NCI-H82 (cell line): ENCODE measurements at places on chromosomes 5 and 9.

- DNase-seq: no peak
These were observed 102.0 kb downstream of the OLFM1 start for GRCh38 chr9:135189497-135189896.

GRCh38 chr9:120927269-120928014, 846 bp upstream of the TRAF1 start:
- no peak for DNase-seq

GRCh38 chr5:68214482-68215207, 911 bp upstream of the PIK3R1 start:
- peak; percentile 23 for DNase-seq

DNA sequence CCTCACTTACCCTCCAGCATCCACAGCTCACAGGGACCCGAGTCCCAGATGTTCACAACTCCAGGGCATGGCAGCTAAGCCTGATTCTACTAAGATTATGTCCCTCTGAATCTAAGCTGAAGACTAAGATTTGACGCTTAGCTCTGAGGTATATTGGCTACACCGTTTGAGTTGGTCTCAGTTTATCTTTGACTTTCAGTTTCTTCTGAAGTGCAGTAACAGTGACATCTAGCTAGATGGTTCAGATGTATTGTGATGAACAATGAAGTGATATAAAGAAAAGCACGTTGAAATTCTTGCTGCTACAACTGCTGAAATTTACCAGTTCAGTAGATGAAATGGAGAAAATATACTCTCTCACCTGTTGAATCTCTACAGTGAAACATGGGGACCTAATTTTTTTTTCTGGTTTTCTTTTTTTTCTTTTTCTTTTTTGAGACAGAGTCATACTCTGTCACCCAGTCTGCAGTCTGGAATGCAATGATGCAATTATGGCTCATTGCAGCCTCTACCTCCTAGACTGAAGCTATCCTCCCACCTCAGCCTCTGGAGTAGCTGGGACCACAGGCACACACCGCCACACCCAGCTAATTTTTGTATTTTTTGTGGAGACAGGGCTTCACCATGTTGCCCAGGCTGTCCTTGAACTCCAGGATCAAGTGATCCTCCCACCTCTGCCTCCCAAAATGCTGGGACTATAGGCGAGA, 15.7 kb downstream of the RFK start:
- peak; percentile 66 for DNase-seq

DNA sequence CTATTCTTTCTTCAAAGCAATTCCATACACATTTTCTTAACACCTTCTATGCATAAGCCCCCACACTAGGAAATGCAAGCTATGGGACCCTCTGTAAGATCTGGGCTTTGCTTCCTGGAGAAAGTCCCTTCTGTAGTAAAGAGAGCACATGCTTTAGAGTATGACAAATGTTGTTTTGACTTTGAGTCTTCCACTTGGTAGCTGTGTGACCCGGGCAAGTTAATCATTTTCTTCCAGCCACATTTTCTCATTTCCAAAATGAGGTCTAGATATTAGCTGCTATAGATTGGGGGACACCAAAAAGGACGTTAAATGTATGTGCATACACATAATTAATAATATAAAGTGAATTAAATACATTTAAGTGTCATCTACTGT, 334.0 kb downstream of the NFIB start:
- DNase-seq: no peak

GRCh38 chr5:136615251-136616119, 250.1 kb upstream of the TRPC7 start:
- DNase-seq: peak; percentile 2

GRCh38 chr5:179964015-179964414, 56.3 kb upstream of the TBC1D9B start:
- DNase-seq: no peak

DNA sequence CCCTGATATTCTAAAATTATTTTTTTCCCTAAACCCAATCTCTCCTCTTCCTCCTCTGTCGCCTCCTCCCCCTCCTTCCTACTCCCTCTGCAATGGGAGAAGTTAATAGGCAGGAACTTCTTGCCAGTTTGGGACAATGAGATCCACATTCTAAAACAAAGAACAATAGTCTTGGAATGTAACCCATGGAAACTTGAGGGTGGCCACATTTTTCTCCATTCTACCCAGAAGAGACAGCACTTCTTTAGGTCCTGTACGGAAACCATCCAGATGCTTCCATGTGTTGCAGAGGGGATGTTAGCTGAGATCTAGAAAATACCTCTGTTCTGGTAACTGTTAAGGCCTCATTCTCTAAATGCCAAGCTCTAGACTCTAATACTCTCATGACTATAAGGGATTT, 10.0 kb downstream of the SPARC start:
- DNase-seq: no peak

DNA sequence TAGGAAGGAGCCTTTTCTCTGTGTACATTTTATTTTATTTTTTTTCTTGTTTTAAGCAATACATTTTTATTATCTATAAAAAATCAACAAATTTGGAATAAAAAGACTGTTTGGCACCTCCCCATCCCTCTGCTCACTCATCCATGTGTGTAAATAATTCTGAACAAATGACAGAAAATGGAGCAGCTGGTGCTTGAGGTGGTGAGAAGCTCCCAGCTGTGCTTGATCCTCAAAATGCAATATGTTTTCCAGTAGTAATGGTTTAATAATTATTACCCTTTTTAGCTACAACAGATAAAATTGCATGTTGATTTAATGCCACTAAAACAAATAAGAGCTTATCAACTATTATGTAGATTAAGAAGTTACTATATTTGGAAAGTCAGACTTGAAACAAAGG, 132.5 kb downstream of the CDH18 start:
- no peak for DNase-seq

- no peak for DNase-seq
These were observed 261.7 kb downstream of the ARHGEF28 start for GRCh38 chr5:73887688-73888087.

DNA sequence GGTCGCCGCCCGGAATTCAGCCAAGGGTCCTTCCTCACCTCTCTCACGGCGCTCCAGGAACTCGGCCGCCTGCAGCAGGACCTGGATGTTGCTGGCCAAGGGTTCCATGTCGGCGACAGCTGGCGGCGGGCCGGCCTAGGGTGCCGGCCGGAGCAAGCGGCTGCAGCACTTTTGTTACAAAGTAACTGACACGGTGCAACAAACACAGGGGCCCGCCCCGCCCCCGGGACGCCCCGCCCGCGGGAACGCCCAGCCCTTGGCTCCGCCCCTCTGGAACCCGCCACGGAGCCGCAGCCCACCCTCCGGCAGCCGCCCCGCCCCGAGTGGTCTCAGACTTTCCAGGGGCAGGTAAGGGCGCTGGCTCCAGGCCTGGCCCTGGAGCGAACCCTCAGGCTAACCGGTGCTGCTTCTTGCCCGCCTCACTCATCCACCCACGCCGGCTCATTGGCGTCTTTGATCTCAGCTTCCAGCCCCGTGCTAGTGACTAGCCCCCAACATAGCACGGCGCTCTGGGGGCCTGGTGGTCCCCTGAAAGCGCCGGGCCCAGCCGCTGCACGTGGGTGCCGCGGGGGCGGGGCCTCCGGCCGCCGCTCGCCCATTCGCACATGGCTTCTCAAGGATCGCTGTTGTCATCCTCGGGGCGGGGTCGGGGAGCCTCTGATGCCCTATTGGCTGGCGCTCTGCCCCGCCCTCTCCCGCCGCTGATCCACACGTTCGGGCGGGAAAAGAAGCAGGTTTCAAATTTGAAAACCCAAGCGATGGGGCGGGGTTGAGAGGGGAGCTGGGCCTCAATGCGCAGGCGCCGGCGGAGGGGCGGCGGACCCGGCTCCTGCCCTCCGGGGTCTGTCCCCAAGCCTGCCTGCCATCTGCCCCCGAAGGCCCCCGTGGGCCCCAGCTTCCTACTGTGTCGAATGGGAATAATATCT, at the start of gene MXD3:
Gene MXD3 (minus strand): TSS at position 176 of the 926 bp plus-strand sequence. CDS start 68 bp downstream, at position 108.
- peak; percentile 99 for DNase-seq
